ENCODE measurements at places on chromosomes 5 and 9. TPM values are rescaled to one million over a fixed set of nuclear protein-coding genes. Genes with fewer than 3 reads are reported as not detected.

The C9orf153 gene
- 0.33 TPM for total RNA-seq

DNA sequence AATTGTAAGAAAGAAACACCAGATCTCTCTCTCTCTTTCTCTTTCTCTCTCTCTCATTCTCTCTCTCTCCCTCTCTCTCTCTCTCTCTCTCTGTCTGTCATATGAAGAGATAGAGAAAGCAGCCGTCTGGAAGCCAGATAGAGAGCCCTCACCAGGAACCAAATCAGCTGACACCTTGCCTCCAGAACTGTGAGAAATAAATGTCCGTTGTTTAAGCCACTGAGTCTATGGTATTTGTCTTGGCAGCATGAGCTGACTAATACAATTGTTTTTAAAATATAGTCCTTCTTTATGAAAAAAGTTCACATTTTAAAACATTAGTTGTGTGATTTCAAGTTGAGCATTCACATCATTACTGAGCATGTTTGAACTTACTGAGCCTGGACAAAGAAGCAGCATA lies 275.6 kb downstream of the CETN3 start:
- no peak overlapping the region for H3K27ac ChIP-seq
- H3K4me1 ChIP-seq = no peaks in the 10 kb centered on the region
- DNase-seq = no peak
- H3K36me3 ChIP-seq = no peaks in the 10 kb centered on the region
- no peaks in the 10 kb centered on the region for H3K27me3 ChIP-seq

GRCh38 chr5:82010696-82011095 lies 38.9 kb downstream of the ATG10 start:
- no peaks in the 10 kb centered on the region for H3K36me3 ChIP-seq
- no peaks in the 10 kb centered on the region for H3K27me3 ChIP-seq
- H3K4me1 ChIP-seq = no peaks in the 10 kb centered on the region
- no peak for DNase-seq

DNA sequence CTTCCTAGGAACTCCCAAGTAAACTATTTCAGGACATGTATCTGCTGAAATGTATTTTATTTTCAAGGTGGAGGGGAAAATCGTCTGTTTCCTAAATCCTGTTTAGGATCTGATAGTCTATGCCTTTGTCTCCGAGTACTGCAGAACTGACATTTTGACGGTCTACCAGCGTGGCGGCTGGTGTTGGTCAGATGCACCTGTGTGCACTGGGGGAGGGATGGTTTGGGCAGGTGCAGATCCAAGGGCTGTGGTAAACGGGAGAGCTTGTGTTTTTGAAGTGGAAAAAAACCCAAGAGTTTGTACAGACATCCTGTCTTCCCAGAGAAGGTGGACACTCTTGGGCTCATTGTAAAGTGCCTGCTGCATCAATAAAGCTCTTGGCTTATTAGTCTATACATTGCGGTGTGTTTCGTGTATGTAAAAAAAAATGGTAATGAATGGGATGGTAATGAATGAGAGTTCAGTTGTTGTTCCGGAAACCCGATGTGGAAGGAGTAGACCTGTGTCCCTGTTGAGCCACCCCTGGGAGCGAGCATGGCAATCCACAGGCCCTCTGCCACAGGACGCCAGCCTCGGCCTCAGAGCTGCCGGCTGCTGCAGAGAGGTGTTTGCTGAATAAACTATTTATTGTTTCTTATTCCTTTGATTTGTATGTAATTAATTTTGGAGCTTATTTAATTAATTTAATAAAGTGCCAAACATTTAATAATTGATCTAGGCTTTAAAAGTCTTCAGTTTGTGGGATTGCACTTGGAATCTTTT lies 15.3 kb downstream of the ARPC5L start:
- no peaks in the 10 kb centered on the region for H3K27me3 ChIP-seq
- peaks cover 32% of the 10 kb centered on the region for H3K4me1 ChIP-seq
- no peak overlapping the region for H3K27ac ChIP-seq
- no peak overlapping the region for H3K4me3 ChIP-seq
- DNase-seq = no peak

The SLC34A3 gene
- total RNA-seq = not detected

GRCh38 chr9:71774920-71775319 lies 6.6 kb upstream of the CEMIP2 start:
- no peak overlapping the region for H3K4me3 ChIP-seq
- DNase-seq = no peak
- H3K27ac ChIP-seq = no peak overlapping the region

DNA sequence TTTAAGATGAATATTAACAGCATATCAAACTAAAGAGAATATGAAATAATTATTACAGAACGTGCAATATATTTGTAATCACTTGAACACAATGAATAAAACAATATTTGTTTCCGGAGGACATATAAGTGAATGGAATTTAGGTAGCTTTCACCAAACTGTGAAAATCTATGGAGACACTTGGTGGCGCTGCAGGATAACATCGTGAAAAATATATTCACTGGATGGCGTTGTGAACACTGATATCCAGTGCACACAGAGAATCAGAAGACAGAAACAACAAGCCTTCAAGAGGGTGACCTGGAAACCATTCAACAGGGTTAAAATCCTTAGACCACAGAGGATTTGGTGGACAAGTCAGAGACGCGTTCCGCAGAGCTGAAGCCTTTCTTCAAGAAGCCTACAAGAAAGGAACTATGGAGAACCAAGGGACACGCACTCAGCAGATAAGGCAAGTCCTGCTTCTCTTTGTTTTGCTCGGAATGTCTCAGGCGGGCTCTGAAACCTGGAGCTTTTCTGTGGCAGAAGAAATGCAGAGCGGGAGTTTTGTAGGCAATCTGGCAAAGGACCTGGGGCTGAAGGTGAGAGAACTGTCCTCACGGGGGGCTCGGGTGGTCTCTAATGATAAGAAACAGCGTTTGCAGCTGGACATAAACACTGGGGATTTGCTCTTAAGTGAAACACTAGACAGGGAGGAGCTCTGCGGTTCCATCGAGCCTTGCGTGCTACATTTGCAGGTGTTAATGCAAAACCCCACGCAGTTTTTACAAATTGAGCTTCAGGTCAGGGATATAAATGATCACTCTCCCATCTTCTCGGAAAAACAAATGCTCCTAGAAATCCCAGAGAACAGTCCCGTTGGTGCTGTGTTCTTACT lies at the start of gene PCDHB11:
Gene PCDHB11 (plus strand): TSS at position 269 of the 877 bp plus-strand sequence. CDS start 148 bp downstream, at position 417.
- no peak for DNase-seq
- no peak within 1 kb of the TSS for H3K4me3 ChIP-seq
- no peaks in the 10 kb centered on the region for H3K27me3 ChIP-seq
- H3K36me3 ChIP-seq = no peaks in the 10 kb centered on the region
- no peak within 1 kb of the TSS for H3K27ac ChIP-seq

The IFNB1 gene
- not detected for total RNA-seq

The PTGS1 gene
- 0.27 TPM for total RNA-seq
